ENCODE measurements at places on chromosomes 6 and 20.

DNA sequence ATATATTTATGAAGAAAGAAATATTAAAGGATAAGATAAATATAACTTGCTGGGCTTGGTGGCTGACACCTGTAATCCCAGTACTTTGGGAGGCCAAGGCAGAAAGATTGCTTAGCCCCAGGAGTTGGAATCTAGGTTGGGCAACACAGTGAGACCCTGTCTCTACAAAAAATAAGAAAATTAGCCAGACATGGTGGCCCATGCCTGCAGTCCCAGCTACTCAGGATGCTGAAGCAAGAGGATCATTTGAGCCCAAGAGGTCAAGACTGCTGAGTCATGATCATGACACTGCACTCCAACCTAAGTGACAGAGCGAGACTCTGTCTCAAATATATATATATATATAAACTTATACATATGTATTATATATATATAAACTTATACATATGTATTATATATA is 164.0 kb downstream of the MRPL14 start:
- no peak for DNase-seq

GRCh38 chr20:3461211-3461771 is 9.5 kb upstream of the ATRN start:
- DNase-seq = no peak

DNA sequence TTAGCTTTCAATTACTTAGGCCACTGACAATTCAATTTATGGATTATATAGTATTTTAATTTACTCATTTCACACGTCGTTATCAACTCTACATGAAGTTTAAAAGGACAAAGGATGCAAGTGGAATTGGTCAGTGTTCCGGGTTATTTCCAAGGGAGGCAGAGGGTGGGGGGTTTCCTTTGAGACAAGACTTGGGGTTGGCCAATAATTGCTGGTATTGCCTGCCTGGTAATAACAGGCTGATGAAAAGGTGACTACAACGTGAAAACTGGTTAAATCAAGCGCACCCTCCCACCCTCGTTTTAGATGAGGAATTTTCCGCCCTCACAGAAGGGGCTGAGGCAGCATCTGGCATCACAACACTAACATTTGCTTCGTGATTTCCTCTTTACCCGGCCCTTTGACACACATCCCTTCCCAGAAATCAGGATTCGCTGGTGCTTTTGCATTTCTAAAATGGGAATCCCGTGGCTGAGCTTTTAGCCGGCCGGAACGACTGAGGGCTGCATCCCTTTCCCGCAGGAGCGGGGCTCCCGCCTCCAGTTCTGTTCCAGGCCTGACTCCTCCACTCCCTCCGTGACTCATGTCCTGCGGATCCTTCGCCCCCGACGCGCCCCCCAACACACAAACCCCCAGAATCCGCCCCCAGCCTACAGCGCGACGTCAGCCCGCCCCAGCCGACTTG is 999 bp upstream of the PIM1 start:
- DNase-seq = no peak

DNA sequence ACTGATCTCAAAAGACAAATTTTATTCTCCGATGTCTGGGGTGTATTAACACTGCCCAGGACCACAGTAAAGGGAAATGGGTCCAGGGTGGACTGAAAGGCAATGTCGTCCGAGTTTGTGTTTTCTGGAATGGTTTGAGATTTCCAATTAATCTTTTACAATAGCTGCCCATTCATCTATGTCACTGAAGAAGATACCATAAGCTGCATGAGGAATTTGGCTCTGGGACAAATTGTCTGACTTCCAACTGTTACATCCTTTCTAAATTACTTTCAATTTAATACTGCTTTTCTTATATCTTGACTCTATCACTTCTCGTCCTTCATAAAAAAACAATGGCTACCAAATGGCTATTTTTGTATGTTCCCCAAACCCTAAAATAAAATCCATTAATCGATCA is 130.7 kb upstream of the KCNK16 start:
- DNase-seq = no peak

DNA sequence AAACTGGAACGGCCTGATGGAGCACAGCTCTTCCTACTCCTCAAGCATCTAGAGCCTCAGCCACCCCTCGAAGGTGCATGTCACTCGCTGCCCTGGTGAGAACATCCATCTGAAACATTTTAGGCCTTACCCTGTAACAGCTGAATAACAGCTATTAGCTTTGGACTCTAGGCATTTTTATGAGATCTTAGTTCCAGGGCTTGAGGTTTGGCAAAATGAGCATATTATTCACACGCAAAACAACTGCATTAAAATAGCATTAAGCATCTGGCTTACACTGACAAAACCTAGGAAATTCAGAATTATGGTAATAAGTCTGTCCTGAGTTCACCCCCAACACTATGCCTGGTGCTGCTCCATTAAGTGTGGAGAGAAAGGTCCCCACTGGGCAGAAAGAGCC is 56.1 kb downstream of the ADAT2 start:
- DNase-seq = no peak

DNA sequence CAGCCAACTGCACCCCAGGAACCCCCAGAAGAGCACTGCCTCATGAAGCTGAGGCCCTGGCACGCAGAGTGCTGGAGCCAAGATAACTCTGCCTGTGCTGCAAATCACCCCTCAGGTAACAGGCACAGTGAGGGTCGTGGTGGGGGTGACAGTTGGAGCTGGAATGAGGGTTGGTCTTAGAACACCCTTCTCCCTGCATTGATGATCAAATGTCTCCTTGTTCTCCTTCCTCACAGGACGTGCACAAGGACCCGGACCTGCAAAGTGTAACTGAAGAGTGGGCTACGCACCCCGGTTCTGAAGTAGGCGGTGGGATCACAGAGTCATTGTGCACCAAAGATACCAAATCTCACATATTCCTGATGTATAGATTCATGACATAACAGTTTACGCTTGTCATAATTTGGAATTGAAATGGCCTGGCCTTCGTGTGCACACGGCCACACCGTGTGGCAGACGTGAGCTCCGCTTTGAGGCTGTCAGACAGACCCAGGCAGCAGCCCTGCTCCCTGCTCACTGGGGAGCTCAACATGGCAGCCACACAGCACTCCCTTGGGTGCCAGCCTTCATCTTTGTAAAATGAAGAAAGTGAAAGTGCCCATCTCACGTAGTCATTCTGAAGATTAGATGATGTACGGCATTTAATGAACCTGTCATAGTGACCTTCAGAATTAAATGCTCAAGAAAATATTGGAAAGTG is 8.8 kb downstream of the THBS2 start:
- DNase-seq = no peak

DNA sequence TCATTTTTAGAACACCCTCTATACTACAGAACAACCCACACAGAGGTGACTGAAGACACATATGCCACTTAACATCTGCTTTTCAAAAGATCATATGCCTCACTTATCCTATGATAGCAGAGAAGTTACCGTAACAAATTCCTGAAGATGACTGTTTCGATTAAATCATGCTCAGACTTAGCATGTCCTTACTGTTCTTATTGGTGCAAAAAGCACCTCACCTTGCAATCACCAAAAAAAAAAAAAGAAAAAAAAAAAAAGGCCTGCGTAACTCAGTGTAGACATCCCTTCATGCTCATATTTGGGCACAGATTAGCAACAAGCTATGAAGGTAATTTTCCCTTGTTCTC is 17.7 kb upstream of the DST start:
- no peak for DNase-seq

GRCh38 chr6:64064919-64065318 is 429.3 kb downstream of the PHF3 start:
- no peak for DNase-seq

- DNase-seq = no peak
These were observed 243.1 kb downstream of the ESR1 start for GRCh38 chr6:152050451-152051195.

DNA sequence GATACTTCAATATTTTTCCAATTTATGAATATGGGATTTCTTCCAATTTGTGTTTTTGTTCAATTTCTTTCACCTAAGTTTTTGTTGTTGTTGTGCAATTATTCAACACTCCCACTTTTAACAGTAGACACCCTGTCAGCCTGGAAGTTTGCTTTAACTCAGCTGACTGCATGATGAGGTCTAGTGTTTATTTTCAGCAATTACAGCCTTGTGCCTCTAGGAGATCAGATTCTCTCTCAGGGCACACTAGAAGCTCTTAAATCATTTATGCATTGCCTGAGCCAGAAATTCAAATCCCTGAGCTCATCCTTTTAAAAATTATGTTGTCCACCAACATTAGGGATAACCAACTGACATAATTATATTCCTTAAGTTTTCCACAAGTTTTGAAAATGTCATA is 85.7 kb downstream of the MRAP2 start:
- DNase-seq = no peak

DNA sequence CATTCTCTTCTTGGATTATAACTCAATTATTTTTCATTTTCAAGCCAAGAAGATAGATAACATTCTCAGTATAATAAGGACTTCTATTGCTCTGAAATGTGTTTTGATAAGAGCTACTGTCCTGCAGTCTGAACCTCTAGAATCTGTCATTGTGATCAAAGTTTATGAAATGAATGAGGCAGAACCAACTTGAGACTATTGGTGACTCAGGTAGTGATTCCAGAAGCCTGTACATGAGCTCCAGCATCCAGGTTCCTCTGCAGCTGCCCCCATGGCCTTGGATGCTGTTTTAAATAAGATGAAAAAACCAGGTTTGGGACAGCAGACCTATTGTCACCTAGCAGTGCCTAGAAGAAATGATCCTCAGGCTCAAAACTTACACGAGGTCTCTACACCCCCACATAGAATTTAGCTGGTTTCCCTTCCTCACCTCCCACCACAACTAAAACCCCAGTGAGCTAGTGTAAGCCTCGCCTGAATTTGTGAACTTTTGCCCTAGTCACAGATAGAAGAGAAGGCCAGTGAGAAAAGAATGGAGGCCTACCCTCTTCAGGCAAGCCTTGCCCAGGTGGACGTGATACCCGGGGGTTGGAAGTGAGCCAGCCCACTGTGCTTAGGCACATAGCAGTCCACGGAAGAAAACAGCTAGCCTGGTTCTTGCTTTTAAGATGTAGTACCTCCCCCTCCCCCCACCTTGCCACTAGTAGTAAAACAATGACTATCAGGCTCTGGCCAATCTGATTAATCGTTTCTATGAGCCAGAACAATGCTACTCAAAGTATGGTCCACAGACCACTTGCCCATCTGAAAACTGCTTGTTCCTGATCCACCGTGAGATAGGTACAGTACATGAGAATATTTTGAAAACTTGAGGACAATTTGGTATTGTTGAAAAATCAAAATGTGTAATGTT is 73.0 kb upstream of the SYNJ2 start:
- DNase-seq = no peak

GRCh38 chr6:155455766-155456165 is at the start of gene NOX3:
TSS of gene NOX3 (minus strand) at chr6:155455839. CDS start at chr6:155455800, 39 bp downstream.
- no peak for DNase-seq

DNA sequence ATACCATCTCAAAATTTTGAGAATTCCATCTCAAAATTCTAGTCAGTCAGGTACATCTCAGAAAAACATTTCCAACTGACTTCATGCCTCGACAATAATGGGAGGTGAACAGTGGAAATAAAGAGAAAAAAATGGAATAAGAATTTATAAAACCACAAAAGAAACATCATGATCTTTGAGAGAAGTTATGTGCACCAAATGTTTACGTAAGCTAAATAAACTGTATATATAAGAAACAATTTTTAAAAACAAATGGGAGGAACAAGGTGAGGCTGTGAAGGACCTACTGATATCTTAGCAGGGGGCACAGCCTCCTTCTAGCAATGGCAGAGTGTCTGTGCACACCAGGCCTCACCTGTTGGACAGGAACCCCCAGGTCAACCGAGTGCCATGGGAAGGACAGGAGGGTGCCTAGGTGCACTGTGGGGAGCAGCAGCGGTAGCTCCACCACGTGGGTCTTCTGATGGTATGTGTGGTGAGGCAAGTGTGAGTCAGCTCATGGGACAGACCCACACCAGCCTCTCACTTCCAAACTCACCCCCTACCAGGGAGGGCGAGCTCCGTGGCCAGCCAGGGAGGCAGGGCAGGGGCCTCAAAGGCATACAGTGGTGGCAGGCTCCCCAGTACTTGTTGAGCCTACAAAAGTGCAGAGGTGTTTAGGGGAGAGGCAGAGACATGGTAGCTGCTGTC is 23.2 kb downstream of the DIDO1 start:
- no peak for DNase-seq

DNA sequence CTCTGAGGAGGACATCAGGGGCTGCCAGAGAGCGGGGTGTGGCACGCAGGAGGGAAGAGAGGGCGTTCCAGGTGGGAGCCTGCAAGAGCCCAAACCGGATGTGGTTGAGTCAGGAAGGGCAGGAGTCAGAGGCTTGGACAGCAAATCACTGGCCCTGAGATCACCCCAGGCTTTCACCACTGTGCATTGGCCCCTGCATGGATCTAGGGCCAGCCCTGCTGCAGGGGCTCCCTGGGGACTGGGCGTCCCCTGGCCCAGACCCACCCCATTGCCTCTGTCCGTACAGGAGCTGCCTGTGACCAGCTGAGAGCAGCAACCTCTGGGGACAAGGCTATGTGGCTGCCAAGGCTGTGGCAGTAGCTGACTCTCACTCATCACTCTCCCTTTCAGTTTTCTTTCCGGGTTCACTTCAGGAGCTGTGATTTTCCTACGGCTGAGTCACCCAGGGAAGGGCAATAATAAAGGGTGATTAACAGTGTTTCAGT is 33.9 kb downstream of the KCNK17 start:
- no peak for DNase-seq

DNA sequence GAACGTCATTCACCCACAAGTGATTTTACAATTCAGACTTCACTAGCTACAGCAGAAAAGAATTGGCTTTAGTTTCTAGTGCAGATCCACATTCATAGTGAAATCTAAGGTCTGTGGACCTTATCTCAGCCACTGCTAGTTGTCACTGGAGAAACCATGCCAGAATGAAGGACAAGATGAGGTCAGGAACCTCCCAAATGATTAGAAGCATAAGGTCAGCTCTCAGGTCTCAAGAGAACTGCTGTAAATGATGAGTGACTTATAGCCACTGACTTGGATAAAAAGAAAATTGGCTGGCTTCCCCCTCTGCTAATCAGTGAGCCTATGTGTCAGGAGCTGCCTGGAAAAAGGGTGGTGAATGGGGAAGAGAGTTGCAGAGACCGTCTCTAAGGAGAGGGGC is 265.3 kb upstream of the BMP2 start:
- DNase-seq = no peak

GRCh38 chr6:145214570-145214969 is 520.8 kb downstream of the EPM2A start:
- no peak for DNase-seq

GRCh38 chr6:22766979-22767378 is 197.6 kb downstream of the HDGFL1 start:
- DNase-seq = no peak

DNA sequence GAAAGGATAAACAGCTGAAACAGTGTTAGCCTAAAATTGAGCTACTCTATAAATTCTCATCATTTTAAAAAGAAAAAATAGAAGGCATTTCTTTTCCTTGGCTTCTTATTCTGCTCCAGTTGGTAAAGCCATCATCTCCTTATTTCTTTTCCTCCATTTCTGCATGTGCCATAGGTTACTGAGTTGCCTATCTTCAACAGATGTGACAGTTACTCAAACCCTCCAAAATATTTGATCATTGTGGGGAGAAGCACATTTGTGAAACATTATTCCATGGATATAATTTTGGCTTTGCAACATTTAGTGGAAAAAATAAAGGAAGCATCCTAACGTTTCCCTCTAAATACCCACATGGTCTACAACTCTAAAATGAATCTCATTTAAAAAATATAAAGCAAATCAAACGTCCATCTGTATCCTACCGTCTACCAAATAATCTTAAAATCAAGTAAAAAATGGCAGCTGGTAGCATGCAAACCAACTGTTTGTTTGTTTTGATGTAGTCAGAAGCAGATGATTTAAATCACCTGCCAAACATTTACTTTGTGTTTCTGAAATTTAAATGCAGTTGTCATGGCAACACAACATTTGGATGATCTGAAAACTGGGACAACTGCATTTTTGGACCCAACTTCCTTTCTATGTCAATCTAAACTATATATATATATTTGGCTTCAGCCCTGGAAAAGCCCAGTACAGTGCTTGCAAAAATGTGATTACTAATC is 16.8 kb upstream of the SNX9 start:
- DNase-seq = no peak

Measured in activated T-helper 1 cell treated with anti-CD3 and anti-CD28 coated beads, Interleukin-2, amount 50 U/mL, for 16 hours (primary cell).